ENCODE measurements at places on chromosomes 1 and 21.

DNA sequence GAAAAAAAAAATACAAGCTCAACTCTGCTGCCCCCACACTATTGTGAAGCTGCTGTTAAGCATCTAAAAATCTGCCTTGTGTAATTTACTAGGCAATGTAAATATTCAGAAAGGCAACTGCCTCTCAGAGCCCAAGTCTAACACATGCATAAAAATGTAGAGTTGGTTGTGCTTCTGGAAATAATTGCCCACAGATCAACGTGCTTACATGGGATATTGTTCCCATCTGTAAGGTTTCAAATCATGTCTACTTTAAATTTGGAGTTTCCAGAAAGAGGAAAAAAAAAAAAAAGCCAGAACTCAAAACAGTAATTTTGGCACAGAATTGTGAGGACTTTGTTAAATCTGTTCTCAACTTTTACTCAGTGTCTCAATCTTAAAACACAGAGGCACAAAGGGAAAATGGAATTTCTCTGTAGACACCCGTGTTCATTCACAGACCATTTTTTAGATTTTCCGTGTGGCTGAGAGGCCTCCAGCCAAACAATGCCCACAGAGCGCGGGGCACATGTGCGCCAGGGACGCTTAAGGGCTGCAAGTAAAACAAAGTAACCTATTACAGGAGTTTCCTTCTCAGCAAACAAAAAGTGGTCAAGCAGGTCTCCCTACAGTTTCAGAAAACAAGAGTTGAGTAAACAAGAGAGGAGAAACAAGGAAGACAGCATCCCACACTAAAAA is 115.5 kb downstream of the RERE start:
- no peak for DNase-seq

DNA sequence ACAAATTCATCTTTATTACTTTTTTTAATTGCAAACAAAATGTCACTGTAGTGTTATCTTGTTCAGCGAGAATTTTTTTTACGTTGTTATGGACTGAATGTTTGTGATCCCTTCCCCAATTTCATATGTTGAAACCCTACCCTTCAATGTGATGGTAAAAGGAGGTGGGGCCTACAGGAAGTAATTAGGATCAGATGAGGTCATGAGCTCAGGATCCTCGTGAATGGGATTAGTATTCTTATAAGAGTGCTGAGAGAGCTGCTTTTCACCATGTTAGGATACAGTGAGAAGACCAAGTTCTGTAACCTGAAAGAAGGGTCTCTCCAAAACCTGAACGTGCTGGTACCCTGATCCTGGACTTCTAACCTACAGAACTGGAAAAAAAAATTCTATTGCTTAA is 646.0 kb upstream of the TMPRSS15 start:
- DNase-seq: no peak

- DNase-seq: no peak
Observed at GRCh38 chr1:226061841-226062557, 517 bp upstream of the H3-3A start.

DNA sequence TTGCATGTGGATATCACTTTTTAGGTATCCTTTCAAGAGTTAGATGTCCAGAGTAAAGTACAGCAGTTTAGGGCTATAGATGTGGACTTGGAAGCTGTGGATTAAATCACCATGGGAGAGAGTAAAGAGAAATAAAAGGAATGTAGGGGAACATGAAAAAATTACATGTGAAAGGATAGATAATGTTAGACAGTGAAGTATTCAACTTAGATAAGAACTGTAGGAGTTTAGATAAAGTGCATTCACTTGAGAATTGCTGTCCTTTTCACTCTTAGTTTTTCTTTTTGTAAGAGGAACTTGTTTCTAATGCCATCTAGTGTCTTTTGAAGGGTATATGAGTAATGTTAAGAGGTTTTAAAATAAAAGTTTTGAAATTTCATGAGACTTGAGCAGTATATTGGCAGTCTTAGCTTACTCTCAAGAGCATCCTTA is 40.1 kb downstream of the MAST2 start:
- no peak for DNase-seq

- no peak for DNase-seq
Observed at GRCh38 chr1:230823931-230824381, 44.4 kb downstream of the C1orf198 start.

DNA sequence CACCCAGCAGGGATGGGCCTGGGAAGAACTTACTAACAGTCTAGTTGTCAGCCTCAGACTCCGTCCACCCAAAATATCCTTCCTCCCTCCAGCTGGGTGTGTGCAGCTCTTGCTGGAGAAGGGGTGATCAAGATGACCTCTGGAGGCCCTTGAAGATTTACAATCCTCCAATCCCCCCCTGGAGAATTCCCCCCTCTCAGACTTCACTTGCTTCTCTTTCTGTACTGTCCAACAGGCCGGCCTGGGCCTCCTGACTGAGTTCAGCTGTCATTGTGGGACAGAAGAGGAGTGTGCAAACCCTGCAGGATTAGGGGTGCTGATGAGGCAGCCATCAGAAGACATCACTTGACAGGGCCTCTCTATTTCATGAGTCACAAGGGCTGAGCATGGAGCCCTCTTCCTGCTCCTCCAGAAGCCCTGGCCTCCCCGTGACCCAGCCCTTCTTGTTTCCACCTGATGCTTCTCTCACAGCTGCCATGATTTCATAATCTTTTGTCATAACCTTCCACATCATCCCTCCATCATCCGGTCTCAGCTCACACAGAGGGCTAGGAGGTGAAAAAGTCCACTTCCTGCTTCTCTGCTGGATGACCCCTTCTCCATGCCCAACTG is 17.5 kb upstream of the IGFN1 start:
- no peak for DNase-seq

DNA sequence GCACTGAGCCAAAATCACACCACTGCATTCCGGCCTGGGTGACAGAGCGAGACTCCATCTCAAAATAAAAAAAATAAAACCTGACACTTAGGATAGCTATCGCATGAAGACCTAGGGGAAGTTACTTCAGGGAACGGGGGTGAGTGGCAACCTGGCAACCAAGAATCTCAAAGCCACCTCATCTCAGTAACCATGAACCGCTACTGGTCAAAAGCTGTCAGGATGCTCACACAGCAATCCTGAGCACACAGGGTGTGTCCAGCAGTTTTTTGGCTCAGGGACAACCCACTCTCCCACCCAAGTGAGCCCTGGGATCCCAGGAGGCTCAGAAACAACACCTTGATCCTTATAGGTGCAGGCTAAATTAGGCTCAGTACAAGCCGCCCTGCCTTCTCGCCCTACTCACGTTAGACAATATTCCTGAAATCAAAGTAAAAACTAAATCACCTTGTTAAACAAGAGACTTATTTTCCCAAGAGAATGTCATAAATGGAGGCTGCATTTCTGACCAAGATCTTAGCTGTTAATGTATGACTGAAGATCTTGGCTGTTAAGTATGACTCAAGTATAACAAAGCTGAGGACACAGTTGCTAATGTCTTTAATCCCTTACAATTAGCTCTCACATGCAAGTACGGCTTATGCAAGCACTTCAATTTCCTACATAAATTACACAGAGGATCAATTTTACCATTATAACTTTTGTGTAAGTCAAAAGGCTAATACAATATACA is 48.3 kb upstream of the NADK start:
- no peak for DNase-seq

Data from HFF-Myc (cell line).